ENCODE measurements at places on chromosomes 11 and 22.
A peak's percentile ranks its signal among the peaks of the same experiment; 100 is the strongest.

DNA sequence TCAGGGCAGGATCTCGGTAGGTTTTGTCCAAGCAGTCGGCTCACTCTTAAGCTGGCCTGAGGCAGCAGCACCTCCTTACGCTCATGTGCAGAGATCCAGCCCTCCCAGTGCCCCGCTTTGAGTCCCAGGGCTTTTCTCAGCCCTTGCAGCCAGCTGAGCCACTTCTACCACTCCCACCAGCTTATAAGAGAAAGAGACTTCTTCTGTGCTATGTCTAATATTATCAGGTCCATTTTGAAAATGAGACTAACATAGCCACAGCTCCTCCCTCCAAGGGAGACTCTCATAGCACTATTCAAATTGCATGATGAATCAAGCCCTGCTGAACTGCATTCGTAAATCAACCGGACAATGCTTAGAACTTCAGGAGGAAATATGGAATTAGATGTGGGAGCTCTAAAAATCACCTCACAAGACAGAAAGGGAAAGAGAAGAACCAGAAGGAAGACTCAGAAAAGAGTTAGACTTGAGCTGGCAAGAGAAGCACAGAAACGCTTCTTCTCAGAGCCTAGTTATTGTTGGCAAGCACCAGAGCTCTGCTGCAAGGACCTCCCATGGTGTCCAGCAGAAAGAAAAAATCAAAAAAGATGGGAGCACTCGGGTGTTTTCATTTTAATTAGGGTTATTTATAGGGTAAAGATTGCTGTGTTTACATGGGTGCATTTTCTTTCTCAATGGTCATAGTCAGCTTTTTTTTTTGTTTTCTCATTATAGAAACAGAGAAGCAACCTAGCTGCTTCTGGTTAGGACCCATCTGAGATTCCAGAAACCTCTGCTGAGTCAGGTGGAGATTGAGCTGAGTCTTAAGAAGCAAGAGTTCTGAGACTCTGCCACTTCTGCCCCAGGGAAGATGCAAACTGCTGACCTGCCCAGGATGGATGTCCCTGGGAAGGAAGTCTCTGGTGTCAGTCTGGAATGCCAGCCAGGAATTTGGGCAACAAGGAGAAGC, 181.4 kb downstream of the ETS1 start:
- no peak for DNase-seq

DNA sequence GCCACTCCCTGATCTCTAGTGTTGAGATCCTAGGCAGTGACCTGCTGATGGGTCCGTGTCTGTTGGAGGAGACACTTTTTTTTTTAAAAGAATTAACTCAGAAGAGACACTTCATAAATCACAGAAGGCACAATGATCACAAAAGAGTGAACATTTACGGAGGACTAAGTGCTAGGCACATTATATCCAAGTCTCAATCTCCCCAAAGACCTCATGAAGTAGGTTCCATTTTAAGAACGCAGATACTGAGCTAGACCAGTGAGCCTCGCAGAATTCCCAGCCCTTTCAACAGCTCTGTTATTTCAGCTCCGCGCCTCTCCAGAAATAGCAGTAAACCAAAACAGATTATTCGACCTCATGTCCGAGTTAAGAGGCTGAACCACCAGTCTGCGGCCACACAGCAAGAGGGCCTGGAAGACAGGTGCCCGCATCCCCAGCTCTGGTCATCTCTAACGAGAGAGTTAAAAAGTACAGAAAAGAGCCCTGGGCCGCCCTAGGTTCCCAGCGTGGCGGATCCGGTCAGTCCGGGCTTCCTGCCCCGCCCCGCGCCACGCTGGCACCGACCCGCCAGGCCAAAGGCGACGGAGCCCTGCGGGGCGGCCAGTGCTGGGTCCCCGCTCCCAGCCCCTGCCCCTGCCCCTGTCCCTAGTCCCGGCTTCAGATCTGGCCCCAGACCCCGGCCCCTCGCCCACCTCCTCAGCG, 612 bp downstream of the XBP1 start:
- peak; percentile 50 for DNase-seq

- no peak for DNase-seq
Measured at GRCh38 chr11:95230810-95231126, 234 bp downstream of the SESN3 start.

DNA sequence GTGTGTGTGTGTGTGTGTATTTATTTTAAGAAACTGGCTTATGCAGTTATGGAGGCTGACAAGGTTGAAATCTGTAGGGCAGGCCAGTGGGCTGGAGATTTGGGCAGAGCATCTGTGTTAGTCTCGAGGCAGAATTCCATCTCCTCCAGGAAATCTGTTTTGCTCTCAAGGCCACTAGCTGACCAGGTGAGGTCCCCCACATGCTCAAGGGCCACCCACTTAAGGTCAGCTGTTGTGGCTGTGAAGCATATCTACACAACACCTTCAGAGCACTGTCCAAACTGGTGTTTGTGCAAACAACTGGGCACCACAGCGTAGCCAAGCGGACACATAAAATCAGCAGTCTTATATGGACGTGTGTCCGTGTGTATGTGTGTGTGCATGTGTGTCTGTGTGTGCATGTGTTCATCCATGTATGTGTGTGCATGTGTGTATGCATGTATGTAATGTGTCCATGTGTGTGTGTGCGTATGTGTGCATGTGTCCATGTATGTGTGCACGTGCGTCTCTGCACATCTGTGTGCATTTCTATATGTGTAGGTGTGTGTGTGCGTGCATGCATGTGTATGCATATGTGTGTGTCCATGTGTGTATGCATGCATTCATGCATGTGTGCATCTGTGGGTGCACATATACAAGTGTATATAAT, 400.9 kb downstream of the BRD1 start:
- DNase-seq = no peak

DNA sequence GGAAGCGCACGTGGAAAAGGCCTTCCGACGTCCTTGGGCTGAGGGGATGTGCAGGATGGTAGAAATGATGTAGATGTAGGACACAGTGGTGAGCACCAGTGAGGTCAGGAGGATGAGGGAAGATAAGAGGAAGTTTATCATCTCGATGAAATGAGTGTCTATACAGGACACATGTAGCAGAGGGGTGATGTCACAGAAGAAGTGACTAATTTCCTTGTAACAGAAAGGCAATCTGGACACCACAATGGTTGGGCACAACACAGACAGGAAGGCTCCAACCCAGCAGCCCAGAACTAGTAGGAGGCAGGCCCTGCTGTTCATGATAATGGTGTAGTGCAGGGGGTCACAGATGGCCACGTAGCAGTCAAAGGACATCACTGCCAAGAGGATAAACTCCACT, 35.0 kb upstream of the OR6M1 start:
- no peak for DNase-seq

DNA sequence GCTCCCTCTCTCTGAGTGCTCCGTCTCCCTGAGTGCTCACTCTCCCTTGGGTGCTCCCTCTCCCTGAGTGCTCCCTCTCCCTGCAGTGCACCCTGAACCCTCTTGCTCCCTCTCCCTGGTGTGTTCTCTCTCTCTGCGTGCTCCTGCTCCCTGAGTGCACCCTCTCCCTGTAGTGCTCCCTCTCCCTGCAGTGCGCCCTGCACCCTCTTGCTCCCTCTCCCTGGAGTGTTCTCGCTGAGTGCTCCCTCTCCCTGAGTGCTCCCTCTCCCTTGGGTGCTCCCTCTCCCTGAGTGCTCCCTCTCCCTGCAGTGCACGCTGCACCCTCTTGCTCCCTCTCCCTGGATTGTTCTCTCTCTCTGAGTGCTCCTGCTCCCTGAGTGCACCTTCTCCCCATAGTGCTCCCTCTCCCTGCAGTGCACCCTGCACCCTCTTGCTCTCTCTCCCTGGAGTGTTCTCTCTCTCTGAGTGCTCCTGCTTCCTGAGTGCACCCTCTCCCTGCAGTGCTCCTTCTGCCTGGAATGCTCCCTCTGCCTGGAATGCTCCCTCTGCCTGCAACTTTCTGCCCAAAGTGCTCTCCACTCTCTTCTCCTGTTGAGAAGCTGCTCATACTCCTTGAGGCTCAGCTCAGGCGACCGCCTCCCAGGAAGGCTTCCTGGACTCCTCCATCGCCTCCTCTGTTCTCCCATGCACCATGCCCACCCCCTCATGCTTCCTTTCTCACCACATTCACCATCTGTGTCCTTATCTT, 48.4 kb upstream of the WNT7B start:
- DNase-seq = no peak

DNA sequence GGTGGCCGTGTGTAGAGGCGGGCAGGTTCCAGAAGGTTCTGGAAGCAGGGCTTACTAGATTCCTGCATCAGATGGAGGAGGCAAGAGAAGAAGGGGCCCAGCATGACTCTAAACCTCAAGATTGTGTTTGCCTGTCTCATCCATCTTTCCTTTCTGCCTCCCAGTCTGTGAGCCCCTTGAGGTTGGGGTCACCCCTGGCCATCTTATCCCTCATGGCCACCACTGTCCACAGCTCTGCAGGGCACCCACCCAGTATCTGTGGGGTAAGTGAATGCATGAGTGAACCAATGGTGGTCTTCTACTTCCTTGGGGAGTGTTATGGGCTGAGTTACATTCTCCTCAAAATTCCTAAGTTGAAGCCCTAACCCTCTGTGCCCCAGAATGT, 79.3 kb downstream of the MYEOV start:
- no peak for DNase-seq

- no peak for DNase-seq
Measured at GRCh38 chr11:36066891-36067290, 123.0 kb downstream of the LDLRAD3 start.

DNA sequence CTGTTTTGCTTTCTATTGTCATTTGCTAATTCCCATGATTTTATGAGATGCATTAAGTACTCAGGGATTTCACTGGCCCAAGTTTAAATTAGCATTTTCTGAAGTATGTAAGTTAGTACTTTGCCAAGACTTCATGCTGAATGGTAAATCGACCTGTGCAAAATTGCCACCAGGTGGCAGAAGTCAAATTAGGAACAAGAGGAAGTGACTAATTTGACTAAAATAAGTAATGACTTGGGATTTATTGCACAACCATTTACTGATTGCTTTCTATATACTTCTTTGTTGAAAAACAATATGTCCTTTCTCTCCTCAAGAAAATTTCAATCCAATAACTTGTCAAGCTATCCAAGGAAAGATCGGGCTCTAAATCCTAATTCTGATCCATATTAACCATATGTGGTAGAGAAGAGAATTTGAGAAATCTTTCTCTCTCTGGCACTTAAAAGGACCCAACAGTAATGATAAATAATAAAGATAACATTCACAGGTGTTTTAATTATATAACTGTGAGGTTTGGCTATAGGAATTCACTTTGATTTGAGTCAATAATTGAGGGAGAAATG, 253.7 kb upstream of the CHORDC1 start:
- peak; percentile 26 for DNase-seq

- no peak for DNase-seq
Measured at GRCh38 chr22:18062421-18062820, 15.4 kb upstream of the PEX26 start.

DNA sequence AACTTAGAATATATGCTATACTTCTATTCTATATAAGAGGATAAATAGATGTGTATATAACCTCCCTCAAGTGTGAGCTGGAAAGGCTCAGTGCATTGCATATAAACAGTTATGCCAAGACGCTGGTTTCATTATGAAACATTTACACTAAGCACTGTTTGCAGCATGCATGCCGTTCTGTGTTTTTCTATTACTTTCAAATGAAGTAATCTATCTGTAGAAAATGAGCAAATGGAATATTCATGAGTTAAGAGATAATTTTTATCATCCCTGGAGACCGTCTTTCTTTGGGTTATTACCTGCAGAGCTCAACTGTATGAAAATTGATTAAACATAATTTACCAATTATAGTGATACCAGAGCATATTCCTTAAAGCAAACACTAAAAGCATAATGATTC, 925.7 kb upstream of the CCDC90B start:
- DNase-seq = no peak

DNA sequence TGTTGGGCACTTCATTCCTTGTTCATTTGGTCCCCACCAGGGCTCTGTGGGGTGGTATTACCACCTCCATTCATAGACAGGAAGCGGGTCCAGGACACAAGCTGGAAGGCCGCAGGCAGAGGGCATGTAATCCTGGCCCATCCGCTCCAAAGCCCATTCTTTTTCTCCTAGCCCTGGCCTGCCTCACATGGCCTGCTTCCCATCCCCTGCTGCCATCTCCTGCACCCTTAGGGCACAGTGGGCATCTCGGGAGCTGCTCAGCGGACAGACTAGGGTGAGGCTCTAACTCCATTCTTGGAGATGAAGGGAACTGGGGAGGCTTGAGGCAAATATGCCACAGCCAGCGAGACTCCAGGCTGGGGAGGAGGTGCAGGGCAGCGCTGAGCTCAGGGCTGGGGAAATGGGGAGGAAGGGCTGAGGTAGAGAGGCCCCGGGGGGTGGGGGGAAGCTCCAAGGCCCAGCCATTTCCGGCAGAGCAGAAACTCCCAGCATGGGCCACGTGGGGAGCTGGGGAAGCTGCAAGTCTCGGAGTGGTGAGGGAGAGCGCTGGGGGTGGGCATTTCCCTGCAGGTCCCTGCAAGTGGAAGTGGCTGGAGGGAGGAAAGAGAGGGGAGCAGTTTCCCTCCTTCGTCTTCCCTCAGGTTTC, 14.3 kb upstream of the BCL9L start:
- no peak for DNase-seq

GRCh38 chr11:76658651-76659650, 11.6 kb downstream of the LRRC32 start:
- no peak for DNase-seq
